Suppressor macrophage treated with lipopolysaccharide for 1 hour (primary cell): ENCODE measurements at places on chromosomes 12 and 14.

- DNase-seq: no peak
Observed at GRCh38 chr14:102588821-102589220, 3.6 kb upstream of the RCOR1 start.

GRCh38 chr12:122152754-122153153 lies 21.3 kb downstream of the IL31 start:
- no peak for DNase-seq

DNA sequence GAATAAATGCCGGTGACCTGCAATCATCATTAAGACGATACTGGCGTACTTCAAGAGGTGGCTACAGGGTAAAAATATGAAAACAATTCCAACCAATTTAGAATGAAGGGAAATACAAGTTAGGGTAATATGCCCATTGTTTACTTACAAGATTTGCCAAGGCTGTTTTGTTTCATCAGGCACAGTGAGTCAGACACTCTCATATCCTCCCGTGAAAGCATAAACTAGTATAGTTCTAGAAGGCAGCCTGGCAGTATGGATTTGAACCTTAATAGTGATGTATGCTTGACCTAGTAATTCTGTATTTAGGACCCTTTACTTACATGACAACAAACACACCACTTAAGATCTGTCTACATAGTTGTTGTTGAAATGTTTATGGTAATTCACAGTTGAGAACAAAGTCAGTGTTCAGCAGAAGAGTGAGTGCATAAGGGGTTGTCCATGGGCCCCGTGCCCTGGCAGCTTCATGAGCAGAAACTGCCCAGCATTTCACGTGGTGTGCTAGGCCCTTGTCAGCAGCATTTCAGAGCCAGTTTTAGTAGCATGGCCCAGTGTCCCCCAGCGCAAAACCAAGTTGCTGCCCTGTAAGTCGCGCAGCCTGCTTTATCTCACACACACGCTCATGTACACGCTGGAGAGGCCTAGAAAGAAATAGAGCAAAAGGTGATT lies 80.8 kb downstream of the EP400 start:
- no peak for DNase-seq

GRCh38 chr14:98928418-98928817 lies 343.6 kb downstream of the BCL11B start:
- no peak for DNase-seq

DNA sequence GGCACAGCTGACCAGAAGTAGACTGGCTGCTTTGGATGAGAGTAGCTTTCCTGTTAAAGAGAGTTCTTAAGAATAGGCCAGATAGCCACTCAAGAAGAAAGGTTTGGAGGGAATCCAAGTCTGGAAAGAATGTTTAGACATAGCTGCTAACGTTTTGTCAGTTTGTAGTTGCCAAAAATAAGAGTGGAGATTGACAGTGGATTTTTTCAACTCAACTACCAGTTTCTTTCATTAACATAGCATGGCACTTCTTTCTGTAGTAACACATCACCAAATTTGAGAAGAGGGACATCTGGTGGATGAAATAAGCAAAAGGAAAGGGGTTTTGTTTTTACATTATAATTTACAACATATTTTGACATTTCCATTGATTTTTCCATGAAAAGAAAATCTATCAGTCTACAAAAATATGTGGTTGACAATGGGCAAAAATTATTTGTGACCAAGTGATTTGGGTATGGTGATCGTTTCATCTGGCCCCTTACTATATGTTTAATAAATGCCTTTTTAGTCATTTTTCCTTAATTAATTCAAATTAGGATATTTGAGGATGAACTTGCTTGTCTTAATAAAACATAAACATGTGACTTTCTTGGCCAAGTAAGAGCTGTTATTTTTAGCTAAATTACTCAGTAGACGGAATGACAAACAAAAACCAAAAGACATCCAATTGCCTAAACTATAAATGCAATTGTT lies 71.1 kb downstream of the PTPRR start:
- no peak for DNase-seq

GRCh38 chr12:89370421-89370831 lies 18.1 kb upstream of the DUSP6 start:
- DNase-seq: peak; percentile 62

DNA sequence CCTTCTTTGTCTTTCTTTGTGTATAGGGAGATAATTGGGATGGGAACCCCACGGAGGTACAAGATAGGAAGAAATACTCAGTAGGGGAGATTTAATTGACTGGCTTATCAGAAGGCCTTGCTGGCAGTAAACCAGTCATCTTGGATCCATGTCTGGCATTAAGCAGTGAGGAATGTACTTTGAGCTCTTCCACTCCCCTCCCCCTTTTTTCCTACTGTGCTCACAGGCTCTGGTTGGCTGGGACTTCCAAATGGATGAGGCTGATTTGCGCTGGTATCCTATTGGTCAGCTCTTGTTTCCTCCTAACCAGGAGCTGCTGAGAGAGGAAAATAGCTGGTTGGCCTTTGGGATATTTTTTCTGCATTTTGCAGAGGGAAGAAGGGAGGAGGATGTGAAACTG lies 24.7 kb downstream of the NGDN start:
- DNase-seq: no peak

DNA sequence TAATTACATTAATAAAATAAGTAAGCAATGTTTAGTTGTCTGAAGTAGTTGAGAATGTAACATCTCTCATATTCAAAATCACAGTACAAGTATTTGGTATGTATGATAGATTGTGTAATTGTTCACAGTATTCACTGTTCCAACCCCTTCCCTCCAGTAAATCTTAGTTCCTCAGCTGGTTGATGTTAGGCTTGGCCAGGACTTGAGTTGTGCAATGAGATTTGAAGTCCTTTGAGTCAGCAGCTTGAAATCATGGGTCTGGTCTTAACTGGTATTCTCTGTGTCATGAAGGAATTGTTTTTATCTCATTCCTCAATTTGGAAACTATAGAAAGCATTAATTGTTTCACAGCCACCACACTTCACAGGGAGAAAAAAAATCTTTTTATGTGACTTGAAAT lies 477.1 kb downstream of the FSCB start:
- no peak for DNase-seq

GRCh38 chr12:72560003-72560769 lies 288.0 kb downstream of the TRHDE start:
- DNase-seq: no peak

DNA sequence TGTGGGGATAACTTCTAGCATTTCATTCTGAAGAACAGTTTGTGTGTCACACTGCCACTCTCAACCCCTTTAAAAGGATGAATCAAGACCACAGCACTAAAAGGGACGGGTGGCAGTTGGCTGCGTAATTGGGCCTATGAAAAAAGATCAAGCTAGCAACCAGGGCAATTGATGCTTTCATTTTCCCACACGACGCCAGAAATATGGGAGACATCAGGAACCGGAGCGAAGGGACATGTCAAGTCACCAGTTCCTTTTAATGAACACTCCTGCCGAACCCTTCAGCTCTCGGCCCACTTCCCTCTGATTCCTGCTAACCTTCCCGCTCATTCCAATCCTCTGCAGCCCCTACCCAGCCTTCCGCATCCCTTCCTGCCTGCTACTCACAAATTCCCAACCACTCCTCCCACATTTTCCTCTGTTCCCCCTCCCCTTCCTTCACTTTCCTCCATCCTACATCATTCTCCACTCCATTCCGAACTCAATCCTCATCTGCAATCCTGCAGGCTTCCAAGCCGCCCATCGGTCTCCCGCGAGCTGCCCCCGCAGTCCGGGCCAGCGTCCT lies 753 bp downstream of the CSRNP2 start:
- peak; percentile 40 for DNase-seq

- no peak for DNase-seq
Observed at GRCh38 chr12:130863298-130863697, 8.6 kb upstream of the RAN start.

- DNase-seq: no peak
Observed at GRCh38 chr14:61130512-61131260, 149.6 kb downstream of the SLC38A6 start.

GRCh38 chr14:81412779-81413178 lies 12.7 kb upstream of the STON2 start:
- no peak for DNase-seq
